DMS 273 treated with DMSO at 0.1 percent for 48 hours (cell line): ENCODE measurements at places on chromosomes 11 and 22.

DNA sequence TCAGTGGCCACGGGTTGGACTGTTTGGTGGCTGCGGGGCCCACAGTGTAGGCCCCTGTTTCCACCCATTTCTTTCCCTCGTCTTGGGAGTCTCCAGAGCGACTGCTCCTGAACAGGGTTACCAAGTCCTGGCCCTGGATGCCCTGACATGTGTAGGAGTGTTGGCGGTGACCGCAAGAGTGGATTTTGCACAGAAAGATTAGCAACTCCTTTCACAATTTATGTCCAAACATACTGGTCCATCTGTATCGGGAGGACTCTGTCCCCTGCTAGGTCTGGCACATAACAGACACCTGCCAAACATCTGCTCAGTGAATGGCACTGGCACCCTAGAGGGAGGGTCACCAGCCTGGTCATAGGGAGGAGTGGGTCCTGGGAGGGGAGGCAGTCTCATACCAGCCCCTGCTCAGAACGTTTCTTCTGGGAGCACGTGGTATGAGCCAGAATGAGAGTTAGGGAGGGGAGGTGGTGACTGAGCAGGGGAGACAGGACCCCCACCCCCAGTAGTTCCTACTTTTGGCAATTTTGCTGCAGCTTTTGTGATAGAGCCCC is 3.4 kb upstream of the APOA1 start:
- no peak for DNase-seq

GRCh38 chr11:13000116-13000515 is 9.0 kb upstream of the RASSF10 start:
- DNase-seq: no peak

GRCh38 chr11:120603071-120603470 is 91.5 kb downstream of the GRIK4 start:
- no peak for DNase-seq

DNA sequence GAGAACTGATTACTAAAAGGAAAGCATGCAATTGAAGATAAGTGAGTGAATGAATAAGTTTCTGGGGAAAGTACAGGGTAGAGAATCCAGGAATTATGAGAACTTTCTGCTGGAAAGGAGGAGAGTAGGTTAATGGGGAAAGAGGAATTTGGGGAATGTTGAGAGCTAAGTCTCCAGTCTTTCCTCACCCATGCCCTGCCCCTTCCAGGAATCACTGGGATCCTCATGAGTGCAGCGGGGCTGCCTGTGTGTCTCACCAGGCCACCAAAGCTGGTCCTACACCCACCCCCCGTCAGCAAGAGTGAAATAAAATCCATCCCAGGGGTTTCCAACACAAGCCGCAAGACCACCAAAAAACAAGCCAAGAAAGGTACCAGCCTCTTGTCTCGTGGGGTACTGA is 17.0 kb downstream of the DTX4 start:
- no peak for DNase-seq

- DNase-seq: no peak
These were observed 92.8 kb downstream of the ARFGAP2 start for GRCh38 chr11:47083913-47084312.

- DNase-seq: no peak
These were observed 11.4 kb downstream of the MOGAT2 start for GRCh38 chr11:75728992-75729391.

- DNase-seq: no peak
These were observed 522 bp downstream of the RHOG start for GRCh38 chr11:3840004-3840869.

GRCh38 chr22:22357024-22357883 is 112.7 kb downstream of the VPREB1 start:
- peak; percentile 11 for DNase-seq

DNA sequence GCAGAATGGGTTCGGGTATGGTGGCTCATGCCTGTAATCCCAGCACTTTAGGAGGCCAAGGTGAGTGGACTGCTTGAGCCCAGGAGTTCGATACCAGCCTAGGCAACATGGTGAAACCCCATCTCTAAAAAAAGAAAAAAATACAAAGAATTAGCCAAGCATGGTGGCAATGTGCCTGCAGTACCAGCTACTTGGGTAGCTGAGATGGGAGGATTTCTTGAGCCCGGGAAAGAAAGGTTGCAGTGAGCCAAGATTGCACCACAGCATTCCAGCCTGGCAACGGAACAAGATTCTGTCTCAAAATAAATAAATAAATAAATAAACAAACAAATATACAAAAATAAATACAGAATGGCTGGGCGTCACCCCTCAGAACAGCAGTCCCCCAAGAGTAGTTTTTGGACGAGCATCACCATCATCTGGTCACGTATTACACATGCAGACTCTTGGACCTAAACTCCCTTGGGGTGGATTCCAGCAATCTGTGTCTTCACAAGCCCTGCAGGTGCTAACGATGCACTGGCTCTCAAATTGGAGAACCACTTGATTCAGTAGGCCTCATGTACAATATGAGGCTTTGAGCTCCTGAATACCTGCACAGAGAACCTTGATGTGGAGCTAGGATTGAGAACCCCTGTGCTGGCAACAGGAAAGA is 33.5 kb downstream of the CLMP start:
- DNase-seq: no peak

DNA sequence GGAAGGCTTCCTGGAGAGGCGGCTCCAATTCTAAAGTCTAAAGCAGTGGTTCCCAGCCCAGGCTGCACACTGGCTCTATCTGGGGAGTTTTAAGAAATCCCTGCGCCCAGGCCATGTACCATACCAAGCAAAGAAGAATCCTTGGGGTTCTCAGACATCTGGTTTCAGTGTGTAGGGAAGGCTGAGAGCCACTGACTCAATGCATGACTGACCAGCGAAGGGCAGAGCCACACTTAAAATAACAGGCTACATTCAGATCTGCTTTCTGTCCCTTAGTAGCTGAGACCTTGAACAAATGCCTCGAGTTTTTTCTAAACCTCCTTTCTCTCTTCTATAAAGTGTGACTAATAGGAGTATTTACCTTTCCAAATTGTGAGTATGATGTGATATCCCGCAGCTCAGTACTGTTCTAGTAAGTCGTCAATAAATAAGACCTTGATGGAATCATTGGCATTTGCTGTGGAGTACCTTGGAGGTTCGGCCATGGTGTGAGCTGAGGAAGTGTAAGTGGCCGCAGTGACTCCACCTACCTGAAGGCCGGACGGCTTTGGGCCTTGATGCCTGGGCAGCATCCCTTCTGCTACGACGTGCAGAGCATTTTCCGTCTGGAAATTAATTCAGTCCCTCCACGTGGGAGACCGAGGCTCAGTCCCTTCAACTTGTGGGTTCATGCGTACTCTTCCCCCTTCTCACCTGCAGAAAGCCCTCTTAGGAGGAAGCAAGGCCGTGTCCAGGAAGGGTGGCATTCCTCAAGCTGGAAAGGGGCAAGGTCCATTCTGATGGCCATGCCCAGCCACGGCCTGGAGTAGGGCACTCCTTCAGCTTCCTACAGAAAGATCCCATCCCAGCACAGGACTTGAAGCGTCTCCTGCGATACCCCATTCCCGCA is 25.1 kb downstream of the GLB1L2 start:
- DNase-seq: no peak

GRCh38 chr22:23904573-23905254 is 10.5 kb downstream of the MIF start:
- DNase-seq: no peak

DNA sequence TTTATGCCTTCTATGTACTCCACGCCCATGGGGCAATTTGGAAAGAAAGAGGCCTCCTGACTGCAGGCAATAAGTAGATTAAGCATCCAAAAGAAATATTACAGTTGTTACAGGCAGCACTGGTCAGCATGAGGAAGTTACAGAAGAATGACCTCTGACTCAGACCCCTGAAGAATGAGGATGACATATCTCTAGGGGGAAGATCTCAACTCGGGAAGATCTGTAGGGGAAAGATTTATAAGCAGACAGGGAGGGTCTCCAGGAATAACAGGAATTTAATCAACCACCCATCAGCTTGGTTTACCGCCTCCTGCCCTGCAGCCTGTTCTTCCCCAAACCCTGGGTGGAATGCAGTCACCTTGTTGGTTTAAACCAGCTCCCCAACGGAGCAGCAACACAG is 58.0 kb downstream of the RCN1 start:
- no peak for DNase-seq

DNA sequence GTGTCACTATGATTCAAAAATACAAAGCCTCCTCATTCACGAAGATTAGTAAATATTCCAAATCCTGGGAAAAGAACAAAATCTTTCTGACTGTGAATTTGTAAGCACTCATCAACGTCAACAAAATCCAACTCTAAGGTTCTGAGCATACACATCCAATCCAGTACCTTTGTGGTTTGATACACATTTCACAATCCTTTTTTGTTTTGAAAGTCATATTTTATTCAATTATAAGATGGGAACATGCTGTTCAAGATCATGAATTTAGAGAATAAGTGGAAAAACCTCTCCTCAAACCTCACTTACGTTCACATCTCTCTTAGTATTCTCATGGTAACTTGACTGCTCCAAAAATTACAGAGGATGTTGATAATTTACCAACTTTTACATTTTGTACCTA is 9.6 kb upstream of the MMP3 start:
- DNase-seq: no peak

DNA sequence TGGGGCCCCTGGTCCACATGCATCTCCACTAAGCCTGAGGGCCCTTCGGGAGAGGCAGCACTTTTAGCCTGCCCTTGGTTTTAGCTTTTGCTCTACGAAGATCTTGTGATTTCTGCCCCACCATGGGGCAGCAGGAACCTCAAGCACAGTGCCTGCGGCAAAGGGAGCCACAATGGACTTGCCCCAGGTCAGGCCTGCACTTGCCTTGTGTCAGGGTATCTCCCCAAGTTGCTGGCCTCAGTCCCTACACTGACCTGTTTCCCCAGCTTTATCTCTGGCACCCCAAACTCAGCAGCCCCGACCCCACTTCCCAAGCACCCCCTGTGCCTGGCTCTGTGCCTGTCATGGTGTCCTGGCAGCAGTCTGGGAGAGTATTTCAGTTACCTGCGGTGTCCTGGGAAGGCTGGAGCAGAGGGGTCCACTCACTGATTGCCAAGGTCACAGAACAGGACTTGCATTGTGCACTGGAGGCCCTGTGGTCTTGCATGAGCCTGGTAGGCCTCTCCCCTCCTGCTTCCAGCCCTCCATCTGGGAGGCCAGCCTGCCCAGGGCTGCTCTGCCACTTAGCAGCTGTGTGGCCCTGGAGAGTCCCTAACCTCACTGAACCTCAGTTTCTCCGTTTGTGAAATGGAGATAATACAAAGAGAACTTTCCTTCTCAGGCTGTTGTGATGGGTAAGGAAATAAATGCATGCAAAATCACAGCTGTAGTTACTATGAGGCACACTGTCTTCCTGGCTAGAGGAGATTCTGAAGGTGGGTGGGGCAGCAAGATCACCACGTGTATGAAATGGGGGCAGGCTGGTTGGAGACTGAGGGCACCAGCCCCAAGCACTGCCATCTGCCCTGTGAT is 3.6 kb upstream of the AIFM3 start:
- DNase-seq: no peak

DNA sequence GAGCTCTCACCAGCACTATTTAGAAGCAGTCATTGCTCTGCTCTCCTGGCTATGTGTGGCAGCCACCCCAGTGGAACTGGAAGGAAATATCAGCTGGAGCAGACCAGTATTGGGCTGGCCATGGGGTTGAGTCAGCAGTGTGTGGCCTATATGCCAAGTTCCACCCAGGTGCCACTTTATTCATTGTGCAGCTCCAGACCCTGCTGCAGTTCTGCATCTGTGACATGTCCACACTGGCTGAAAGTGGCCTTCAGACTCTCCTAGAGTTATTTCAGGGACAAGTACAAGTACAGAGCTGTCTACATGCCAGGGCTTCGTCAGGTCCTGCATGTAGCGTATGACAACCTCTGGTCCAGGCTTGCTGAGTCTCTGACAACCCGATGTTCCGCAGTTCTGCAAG is 55.2 kb downstream of the CABIN1 start:
- DNase-seq: no peak

DNA sequence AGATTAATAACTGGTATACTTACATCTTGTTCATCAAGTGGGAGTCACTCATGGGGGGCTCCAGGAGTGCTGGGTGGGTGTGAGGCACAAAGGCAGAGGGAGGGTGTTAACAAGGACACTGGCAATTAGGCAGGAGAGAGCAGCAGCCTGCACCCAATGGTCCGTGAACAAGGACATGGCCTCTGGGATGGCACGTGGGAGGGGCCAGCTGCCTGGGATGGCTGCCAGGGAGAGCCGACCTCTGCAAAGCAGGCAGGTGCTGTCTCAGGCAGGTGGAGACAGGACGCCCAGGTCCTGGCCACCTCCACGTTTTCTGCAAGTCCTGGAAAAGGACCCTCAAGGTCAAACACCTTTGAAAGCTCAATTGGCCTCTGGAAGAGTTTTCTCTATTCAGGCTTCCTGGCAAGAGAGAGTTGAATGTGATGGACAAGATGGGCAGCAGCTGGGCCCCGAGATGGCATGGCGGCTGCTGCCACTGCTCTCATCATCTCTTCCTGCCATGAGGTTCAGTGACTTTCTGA is 257.1 kb downstream of the BUD13 start:
- DNase-seq: no peak

- no peak for DNase-seq
These were observed 60.4 kb upstream of the UBASH3B start for GRCh38 chr11:122594986-122595645.

GRCh38 chr22:45740236-45740635 is 68.6 kb downstream of the ATXN10 start:
- no peak for DNase-seq

DNA sequence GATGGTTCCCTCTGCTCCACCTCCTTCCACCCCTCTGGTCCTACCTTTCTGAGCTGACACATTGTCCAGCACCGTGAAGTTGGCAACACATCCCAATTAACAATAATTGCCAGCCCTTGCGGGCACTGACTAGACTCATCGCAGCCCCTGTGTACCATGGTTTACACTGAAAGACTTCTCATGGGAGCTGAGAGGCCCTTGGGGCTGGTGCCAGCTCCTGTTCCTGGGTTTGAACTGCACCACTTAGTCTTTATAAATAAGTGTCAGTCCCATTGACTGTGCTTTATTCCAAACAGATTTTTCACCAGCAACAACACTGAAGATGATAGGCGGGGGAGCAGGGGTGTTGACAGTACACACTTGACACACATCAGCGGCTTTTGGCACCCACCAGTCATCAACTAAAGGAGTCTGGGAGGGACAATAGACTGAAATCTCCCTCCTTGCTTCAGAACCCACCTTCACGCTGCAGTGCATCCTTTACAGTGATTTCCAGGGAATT is 447.3 kb downstream of the NTM start:
- no peak for DNase-seq

DNA sequence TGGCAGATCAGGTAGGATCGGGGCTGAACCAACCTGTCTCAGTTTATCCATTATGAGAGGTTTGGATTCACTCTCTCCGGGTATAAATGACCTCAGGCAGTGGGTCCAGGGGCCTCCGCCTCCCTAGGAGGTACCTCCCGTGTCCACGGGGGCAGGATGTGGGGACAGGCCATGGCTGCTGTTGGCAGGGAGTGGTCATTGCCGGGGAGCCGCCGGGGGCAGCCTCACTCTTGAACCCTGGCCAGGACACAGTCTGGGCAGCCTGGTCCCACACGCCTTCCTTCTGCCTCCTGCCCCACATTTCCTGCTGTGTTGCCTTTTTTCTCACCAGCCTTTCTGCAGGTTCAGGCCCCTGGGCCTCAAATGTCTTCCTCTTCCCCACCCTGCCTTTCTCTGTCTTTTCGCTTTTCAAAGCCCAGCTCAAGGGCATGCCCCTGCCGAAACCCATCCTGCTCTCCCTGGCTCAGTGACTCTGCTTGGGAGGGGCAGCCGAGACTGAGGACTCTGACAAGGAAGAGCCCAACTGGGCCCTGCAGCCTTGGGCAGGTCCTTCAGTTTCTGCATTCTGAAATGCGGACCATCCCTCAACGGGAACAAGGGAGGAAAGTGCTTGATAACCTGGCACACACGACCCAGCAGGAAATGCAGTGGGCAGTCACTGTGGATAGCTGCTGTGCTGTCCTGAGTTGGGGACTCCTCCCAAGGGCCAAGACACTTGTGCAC is 31.1 kb downstream of the ZC3H7B start:
- no peak for DNase-seq
